ENCODE measurements at places on chromosomes 2 and 18.

DNA sequence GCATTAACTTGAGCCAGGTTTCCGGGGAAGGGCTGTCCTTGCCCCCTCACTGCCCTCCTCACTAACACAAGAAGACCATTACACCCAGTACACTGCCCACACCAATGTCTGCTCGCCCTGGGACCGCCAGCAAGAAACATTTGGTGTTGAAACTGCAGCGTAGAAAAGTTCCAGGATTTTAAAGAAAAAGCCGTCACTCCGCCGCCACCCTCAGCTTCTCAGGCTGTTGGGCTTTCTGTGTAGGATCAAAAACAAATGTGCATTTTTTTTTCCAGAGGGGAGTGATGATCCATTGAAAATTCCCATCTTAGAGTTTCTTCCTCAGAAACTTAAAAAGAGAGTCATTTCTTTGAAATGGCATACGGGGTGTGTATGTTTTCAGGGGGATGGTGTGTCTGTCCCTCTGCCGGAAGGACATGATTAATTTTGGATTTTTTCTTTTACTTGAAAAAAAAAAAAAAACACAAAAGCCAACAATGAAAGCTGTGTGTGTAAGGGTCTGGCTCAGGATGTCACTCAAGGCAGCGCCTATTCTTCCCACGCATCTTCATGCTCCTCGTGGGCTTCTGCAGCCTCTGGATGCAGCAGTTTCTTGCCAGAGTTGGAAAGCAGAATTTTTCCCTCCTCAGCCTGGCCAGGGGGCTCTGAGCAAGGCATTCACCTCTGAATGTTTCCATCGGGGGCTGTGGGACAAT, 184.9 kb downstream of the GLI2 start:
- DNase-seq, result no peak

GRCh38 chr2:241851325-241852115, 7.2 kb downstream of the PDCD1 start:
- DNase-seq, result no peak

GRCh38 chr2:190607014-190607597, 41.8 kb upstream of the NAB1 start:
- DNase-seq, result no peak

GRCh38 chr2:38933653-38934052, 44.0 kb downstream of the ARHGEF33 start:
- no peak for DNase-seq
